Metanephros (tissue), 2 donors: ENCODE measurements at places on chromosomes 6 and 20. TPM values are rescaled to one million over a fixed set of nuclear protein-coding genes. Genes with fewer than 3 reads are reported as not detected.

The KCNG1 gene
- total RNA-seq, result 5.8 TPM

The CAPN11 gene
- 0.35 TPM for total RNA-seq

The OR2J3 gene
- total RNA-seq, result not detected

The SIM1 gene
- total RNA-seq, result 34.3 TPM

The MARCKS gene
- total RNA-seq, result 149 TPM

The MUC22 gene
- not detected for total RNA-seq
